ENCODE measurements at places on chromosomes 4 and X. TPM values are rescaled to one million over a fixed set of nuclear protein-coding genes. Genes with fewer than 3 reads are reported as not detected.

DNA sequence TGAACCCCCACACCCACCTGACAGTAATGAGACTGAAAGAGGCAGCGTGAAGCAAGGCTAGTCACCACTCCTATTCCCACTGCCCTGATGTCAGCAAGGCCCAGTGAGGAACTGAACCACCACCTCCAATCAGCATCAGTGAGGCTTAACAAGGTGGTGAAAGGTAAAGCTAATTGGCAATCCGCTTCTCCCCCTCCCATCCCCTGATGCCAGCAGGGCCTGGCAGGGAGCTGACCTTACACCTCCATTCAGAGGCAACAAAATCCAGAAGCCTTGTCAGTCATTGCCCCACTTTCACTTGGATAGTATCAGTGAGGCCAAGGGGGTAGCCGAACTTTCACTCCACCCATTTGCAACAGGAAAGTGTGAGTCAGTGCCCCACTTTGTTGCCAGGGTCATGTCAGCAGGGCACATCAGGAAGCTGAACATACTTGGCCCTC lies 60.8 kb downstream of the AWAT2 start:
- no peaks in the 10 kb centered on the region for H3K27me3 ChIP-seq
- no peaks in the 10 kb centered on the region for H3K4me1 ChIP-seq
- no peak overlapping the region for H3K27ac ChIP-seq
- no peak overlapping the region for H3K4me3 ChIP-seq
- H3K36me3 ChIP-seq: no peaks in the 10 kb centered on the region
- no peak for DNase-seq

GRCh38 chr4:166165829-166166420 lies 292.9 kb downstream of the TLL1 start:
- no peaks in the 10 kb centered on the region for H3K4me1 ChIP-seq
- no peaks in the 10 kb centered on the region for H3K27me3 ChIP-seq
- DNase-seq: peak; percentile 5
- no peak overlapping the region for H3K4me3 ChIP-seq

- no peaks in the 10 kb centered on the region for H3K4me1 ChIP-seq
- no peaks in the 10 kb centered on the region for H3K36me3 ChIP-seq
- H3K4me3 ChIP-seq: no peak overlapping the region
- no peak overlapping the region for H3K27ac ChIP-seq
- no peaks in the 10 kb centered on the region for H3K27me3 ChIP-seq
Observed at GRCh38 chr4:99670409-99671073, 12.9 kb upstream of the C4orf54 start.

DNA sequence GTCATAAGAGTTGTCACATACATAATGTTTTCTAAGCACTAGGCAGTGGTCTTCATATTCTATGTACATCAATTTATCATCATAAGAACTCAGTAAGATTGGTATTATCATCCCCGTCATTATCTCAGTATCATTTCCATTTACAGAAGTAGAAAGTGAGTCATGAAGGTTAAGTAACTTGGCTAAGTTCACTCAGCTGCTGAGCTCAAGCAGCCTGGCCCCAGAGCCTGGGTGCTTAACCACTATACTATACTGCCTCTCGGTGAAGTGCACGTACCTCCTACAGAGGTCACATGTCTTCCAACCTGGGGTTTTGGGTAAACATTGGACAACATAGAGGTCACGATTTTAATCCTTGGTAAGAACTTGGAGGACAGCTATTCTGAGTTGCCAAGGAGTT lies 161.5 kb upstream of the GATB start:
- H3K36me3 ChIP-seq: no peaks in the 10 kb centered on the region
- H3K27ac ChIP-seq: no peak overlapping the region
- no peaks in the 10 kb centered on the region for H3K27me3 ChIP-seq
- no peak overlapping the region for H3K4me3 ChIP-seq
- no peaks in the 10 kb centered on the region for H3K4me1 ChIP-seq

DNA sequence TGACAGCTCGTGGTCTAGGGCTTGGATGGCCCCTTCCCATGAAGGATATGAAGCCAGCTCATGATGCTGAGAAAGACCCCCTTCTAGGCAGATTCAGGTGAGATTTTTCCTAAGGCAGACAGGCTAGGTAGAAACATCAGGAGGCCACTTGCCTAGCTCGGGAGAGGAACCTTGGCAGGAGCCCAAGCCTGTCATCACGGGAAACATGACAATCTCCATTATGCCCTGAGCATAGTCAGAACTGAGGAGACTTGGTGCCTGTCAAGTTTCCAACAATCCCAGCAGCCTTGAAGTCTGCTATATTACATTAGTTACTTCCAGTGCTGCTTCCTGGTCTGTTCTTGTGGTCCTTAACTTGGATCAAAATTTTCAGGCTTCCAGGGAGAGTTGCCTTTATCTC lies 18.7 kb upstream of the WDR1 start:
- no peaks in the 10 kb centered on the region for H3K4me1 ChIP-seq
- no peak overlapping the region for H3K4me3 ChIP-seq
- no peaks in the 10 kb centered on the region for H3K27me3 ChIP-seq
- H3K36me3 ChIP-seq: no peaks in the 10 kb centered on the region
- H3K27ac ChIP-seq: no peak overlapping the region

- H3K27me3 ChIP-seq: no peaks in the 10 kb centered on the region
- H3K4me1 ChIP-seq: no peaks in the 10 kb centered on the region
- no peak overlapping the region for H3K27ac ChIP-seq
- no peak for DNase-seq
Observed at GRCh38 chrX:48966796-48967579, 4.7 kb downstream of the KCND1 start.

- peaks cover 27% of the 10 kb centered on the region for H3K36me3 ChIP-seq
- H3K4me3 ChIP-seq: no peak overlapping the region
- DNase-seq: no peak
- no peaks in the 10 kb centered on the region for H3K27me3 ChIP-seq
Observed at GRCh38 chrX:152861116-152861515, 30.3 kb downstream of the NSDHL start.

DNA sequence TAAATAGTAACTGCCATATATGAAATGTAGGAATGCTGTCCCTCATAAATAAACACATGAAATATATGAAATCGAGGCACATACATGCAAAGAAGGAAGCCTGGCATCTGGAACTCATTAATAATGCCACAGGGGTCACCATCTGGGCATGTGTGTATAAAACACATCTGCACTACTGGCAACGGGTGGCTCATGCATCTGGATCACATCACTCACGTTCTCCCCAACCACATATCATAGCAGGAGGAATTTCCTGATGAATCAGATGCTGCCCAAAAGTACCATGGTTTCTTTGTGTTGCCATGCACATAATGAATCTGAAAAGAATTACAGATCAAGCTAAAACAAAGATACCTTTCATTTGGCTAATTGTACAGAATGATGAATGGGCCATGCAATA lies 28.6 kb downstream of the RNF175 start:
- no peak overlapping the region for H3K4me3 ChIP-seq
- H3K36me3 ChIP-seq: no peaks in the 10 kb centered on the region
- no peaks in the 10 kb centered on the region for H3K4me1 ChIP-seq
- no peak overlapping the region for H3K27ac ChIP-seq

- no peak for DNase-seq
- H3K27ac ChIP-seq: no peak overlapping the region
- H3K36me3 ChIP-seq: no peaks in the 10 kb centered on the region
- no peaks in the 10 kb centered on the region for H3K27me3 ChIP-seq
Observed at GRCh38 chr4:8090312-8090711, 68.3 kb downstream of the ABLIM2 start.

- DNase-seq: no peak
- no peaks in the 10 kb centered on the region for H3K4me1 ChIP-seq
- no peak overlapping the region for H3K27ac ChIP-seq
- H3K36me3 ChIP-seq: no peaks in the 10 kb centered on the region
- no peak overlapping the region for H3K4me3 ChIP-seq
Observed at GRCh38 chr4:53688186-53688790, 97.0 kb upstream of the LNX1 start.

DNA sequence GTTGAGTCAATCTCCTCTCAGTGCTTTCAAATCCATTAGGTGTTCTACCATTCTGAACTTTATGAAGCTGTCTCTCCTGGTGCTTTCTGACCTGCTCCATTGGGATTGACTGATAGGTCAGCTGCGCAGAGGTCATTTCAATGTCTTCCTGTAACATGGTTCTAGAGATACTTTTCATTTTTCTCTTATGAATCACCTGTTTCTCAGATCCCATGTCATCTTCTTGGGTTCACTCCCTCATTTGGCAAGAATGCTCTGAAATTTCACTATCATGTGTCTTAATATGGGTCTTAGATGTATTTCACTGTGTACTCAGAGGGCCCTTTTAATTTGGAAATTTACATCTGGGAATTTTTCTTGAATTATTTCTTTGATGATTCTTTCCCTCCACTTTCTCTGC lies 13.8 kb upstream of the PGM2 start:
- no peak overlapping the region for H3K4me3 ChIP-seq
- H3K4me1 ChIP-seq: 0 out of 2 replicates have a peak, but pooled peaks cover 3% of the 10 kb centered on the region
- DNase-seq: no peak
- H3K27ac ChIP-seq: no peak overlapping the region

DNA sequence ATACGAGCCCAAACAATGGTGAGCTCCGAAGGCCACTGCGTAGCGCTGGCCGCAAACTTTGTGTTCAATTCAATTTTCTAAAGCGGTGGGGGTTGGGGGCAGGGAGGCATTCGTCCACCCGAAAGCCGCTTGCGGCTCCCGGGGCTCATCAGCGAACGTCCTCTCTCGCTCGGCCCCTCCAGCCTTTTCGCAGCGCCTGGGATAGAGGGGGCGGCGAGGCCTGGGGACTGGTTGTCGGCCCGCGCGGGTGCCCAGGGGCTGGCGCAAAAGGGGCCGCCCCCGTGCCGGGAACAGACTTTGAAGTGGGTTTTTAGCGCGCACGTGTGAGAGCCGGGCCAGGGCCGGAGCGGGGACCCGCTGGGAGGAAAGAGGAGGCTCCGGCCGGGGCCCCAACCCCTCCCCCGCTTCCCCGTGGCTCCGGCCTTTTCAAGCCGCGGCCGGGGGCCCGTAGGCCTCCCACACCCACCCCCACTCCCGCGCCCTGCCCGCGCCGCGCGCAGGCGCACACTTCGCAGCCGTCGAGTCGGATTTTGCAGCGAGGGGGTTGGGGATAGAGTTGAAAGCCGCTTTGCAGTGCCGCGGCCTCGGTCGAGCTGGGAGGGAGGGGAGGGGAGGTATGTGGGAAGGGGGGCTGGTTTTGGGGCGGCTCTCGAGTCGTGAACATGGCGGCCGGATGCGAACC lies 8.3 kb downstream of the ZIC3 start:
- H3K27me3 ChIP-seq: no peaks in the 10 kb centered on the region
- no peak overlapping the region for H3K4me3 ChIP-seq
- H3K36me3 ChIP-seq: peaks cover 42% of the 10 kb centered on the region
- peak; percentile 75 for DNase-seq

GRCh38 chrX:626745-627509 lies 3.7 kb upstream of the SHOX start:
- DNase-seq: no peak
- H3K4me3 ChIP-seq: no peak overlapping the region
- no peak overlapping the region for H3K27ac ChIP-seq
- peaks cover 91% of the 10 kb centered on the region for H3K27me3 ChIP-seq

The NDST3 gene
- total RNA-seq: 0.60 TPM

The GC gene
- total RNA-seq: 0.34 TPM

The DCAF8L2 gene
- total RNA-seq: not detected

The SPACA5 gene
- total RNA-seq: not detected

The UGT2B15 gene
- total RNA-seq: not detected

The PAGE1 gene
- not detected for total RNA-seq

The LRCH2 gene
- total RNA-seq: 5.5 TPM
